ENCODE measurements at places on chromosomes 3 and 15.

DNA sequence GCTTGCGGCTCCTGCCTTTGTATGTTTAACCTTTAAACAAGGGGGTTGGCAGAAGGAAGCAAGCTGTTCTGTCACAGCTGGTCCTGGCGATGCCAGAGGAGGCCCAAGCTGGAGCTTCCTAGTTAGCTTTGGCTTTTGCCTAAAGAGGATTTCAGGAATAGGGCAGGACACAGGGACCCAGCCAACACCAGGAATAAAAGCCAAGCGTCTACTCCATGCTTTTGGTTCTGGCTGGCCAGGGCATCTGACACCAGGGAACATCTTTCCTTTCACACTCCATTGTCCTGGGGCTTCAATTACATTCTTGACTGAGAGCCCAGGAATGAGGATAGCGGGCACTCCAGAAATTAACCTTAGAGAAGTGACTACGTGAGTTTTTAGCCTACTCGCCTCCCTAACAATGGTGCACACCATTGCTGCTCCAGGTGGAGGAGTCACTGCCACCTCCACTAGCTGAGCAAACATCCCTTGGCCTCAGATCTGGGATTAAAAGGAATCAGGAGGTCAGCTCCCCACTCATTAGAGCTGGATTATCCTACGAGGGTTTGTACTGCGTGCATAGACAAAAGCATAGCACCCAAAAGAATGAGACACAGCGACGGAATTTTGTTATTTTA lies 38.2 kb downstream of the TPM1 start:
- no peak for DNase-seq

DNA sequence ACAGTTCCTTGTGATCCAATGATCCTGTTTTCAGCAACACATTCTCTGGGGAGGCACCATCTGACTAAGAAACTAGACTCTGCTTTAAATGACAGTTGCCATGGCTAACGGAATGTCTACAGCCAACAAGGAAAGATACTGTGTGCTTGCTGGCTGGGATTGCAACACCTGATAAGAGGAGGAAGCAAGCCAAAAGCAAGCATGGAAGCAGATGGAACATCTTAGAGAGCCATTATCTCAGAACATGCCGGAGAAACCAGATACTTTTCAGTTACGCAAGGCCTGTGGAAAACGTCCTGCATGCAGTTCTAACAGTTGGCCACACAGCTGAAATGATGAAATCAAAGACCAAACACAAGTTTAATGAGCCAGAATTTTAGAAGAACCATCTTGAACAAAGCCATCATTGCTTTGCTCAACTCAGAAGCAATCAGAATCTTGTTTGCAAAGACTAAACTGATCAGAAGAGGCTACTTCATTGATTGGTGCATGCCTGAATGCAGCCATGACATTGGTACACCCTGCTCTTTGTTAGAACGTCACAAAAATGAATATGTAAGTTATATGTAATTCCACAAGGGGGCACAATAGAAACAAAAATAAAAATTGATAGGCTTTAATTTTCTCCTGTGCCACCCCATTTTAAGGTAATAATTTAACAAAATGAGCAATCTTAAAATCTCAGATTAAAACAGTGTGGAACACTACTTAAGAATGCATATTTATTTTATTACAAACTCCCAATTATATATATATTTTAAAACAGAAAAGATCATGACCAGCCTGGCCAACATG lies 50.8 kb downstream of the GXYLT2 start:
- peak; percentile 84 for DNase-seq

GRCh38 chr3:72077473-72078259 lies 292.7 kb upstream of the PROK2 start:
- DNase-seq: no peak

DNA sequence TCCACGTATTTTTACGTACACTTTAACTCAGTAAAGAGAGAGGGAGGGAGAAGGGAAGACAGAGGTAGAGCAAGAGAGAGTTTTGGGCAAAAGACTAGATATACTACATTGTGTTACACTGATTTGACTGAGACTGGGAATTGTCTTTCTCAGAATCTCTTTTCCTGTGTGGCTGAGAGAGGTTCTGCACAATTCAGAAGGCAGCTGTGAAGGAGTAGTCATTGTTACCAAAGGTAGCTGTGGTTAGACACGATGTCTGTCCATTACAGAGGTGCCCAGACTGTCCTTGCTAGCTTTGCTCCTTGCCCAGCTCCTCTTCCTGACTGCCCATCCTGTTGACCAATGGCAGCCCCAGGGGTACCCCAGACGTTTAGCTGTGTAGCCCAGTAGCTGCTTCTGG lies 577.5 kb upstream of the CBLB start:
- no peak for DNase-seq

DNA sequence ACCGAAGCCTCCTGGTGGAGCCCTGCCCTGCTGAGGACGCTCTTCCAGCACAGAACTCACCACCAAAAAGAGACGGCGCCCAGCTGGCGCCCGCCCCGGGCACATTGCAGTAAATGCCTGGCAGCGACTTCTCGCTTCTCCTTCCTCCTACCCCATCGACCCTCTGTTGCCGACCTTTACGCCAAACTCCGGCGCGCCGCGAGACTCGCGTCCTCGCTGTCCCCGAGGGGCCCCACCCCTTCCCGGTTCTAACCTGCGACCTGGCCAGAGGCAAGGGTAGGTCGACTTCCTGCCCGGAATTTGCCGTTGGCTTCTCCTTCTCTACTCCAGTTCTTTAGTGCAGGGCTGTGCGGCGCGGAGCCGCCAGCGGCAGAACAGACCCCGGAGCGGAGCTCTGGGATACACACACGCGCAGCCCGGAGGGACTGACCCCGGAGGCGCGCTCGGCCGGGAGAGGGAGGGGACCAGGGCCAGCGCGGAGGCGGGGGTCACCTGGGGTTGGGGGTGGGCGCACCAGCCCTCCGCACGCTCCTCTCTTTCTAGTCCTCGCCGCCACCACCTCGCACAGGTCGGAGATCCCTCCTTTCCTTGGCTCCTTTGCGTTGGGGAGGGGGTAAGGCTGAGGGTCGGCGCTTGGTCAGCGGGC lies 226.6 kb upstream of the AZI2 start:
- DNase-seq: no peak

GRCh38 chr3:71956069-71956340 lies 171.1 kb upstream of the PROK2 start:
- DNase-seq: no peak

- DNase-seq: no peak
Observed at GRCh38 chr3:177817751-177818150, 620.5 kb upstream of the TBL1XR1 start.

- DNase-seq: no peak
Observed at GRCh38 chr3:38552364-38552763, 56.2 kb downstream of the EXOG start.

DNA sequence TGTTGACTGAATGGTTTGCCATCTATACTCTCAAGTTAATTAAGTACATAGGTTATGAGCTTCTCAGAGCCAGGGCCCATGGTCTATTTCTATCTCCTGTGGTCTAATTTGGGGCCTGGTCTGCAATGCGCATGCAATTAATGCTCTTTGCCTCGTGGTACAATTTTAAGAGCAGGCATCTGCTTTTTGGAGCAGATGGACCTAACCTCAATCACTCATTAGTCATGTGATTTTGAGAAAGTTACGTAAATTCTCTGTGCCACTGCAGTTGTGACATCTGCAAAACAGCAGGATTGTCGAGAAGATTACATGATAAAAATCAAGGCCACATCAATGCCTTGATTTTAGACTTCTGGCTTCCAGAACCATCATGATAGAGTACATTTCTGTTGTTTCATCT lies 543.7 kb upstream of the ADAMTS9 start:
- no peak for DNase-seq

GRCh38 chr3:68467465-68467864 lies 464.9 kb downstream of the TAFA4 start:
- no peak for DNase-seq

DNA sequence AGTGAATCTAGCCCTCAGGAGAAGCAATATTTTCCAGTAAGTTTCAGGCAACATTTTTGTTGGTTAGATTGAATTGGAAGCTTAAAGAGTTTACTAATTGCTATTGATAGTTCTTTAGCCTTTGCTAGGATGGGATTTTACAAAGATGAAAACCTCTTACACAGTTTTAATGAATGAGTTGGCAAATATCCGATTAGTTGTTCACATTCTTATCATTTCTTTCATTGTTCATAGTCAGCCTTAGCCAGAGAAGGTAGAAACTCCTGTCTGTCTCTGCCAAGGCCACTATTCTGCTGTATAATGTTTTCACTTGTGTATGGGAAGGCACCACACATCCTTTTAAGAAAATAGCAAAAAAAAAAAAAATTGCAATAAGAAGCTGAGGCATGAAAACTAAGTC lies 222.0 kb upstream of the MANF start:
- DNase-seq: no peak

- peak; percentile 95 for DNase-seq
Observed at GRCh38 chr3:50321336-50322114, 1.0 kb downstream of the HYAL2 start.

DNA sequence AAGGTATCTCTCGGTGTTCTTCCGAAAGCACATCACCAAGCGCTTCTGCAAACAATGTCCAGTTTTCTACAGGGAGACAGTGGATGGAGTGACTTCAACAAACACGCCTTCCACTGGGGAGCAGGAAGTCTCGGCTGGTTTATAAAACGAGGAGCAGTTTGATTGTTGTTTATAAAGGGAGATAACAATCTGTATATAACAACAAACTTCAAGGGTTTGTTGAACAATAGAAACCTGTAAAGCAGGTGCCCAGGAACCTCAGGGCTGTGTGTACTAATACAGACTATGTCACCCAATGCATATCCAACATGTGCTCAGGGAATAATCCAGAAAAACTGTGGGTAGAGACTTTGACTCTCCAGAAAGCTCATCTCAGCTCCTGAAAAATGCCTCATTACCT lies 4.6 kb downstream of the CCR2 start:
- no peak for DNase-seq

DNA sequence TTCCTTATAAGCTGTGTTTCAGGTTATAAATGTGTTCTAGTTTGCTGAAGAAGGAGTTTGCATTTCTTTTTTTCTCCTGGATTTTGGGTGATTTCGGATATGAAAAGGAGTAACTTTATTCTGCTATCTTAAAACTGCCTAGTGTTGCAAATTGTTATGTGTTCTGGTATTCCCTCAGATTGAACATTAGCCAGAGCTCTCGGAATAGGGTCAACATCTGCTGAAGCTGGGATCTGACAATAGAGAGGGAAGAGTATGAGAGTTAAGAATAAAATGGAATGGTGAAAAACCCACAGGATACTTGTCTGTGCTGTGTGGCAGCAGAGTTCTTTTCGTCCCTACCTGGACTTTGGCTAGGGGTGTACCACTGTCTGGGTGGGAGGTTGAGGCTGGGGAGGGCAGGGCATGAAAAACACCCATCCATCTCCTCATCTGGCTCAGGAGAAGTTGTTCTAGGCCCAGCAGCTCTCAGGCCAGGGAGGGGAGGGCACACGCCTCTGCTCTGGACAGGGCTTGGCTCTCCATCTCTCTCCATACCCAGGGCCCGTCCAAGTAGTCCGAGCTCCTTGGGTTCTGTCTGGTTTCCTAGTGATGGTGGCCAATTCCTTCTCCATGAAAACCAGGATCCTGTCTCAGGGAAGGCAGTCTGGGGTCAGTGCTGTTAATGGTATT lies 13.2 kb downstream of the SPSB4 start:
- no peak for DNase-seq

- no peak for DNase-seq
Observed at GRCh38 chr3:39121621-39122020, 14.1 kb downstream of the TTC21A start.

GRCh38 chr3:107981471-107982111 lies 109.2 kb downstream of the CD47 start:
- DNase-seq: no peak

DNA sequence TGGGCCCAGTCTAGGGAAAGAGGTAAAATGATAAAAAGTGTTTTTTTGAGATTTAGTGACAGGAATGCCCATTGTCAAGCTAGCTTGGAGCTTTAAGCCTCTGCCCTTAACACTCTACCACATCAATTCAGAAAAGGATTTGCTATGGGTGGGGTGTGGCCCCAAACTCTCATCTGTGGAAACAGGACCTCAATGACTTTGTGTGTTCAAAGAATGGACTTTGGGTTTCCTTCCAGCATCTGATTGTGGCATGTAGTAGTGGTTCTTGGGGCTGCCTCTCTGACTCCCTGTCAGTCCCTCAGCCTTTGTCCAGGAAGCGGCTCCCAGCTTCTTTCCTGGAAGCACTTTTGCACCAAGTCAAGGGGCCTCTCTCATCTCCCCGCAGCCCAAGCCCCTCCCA lies 56.1 kb downstream of the CCNL1 start:
- DNase-seq: no peak

- peak; percentile 89 for DNase-seq
Observed at GRCh38 chr3:114144909-114145688, 33.8 kb downstream of the DRD3 start.

Measured in AG08396 (cell line).